ENCODE measurements at places on chromosomes 2 and 18. TPM values are rescaled to one million over a fixed set of nuclear protein-coding genes. Genes with fewer than 3 reads are reported as not detected.

TMEM178A gene
- 0.64 TPM for polyA plus RNA-seq

NMUR1 gene
- 0.67 TPM for polyA plus RNA-seq

OTX1 gene
- polyA plus RNA-seq, result not detected

EGR4 gene
- 0.02 TPM for polyA plus RNA-seq

ST8SIA5 gene
- polyA plus RNA-seq, result 0.12 TPM

SKA1 gene
- polyA plus RNA-seq, result 0.24 TPM

BCL11A gene
- polyA plus RNA-seq, result 0.43 TPM

DNA sequence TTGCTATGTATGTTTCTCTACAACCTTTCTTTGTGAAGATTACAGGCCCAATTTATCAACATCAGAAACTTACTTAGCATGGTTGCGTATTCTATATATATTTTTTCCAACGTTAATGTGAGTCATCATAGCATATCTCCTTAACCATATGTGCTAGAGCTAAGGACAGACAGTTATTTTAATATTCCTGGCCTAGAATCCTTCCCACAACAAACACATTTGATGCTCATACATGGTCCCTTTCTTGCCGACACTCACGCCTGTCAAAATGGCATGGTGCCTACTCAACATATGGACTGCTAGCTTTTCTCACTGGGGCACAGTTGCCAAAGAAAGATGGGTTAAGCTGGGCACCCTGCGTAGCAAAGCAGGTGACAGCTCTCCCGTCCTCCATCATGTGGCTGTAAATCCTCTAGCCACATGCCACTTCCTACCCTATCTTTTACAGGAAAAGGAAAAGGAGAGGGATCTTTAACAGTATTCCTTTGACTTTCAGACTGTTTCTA, 75.2 kb upstream of the GALNT5 start:
- peaks cover 5% of the 10 kb centered on the region for H3K4me1 ChIP-seq
- no peak for DNase-seq
- no peak overlapping the region for H3K4me3 ChIP-seq
- no peaks in the 10 kb centered on the region for H3K36me3 ChIP-seq

DNA sequence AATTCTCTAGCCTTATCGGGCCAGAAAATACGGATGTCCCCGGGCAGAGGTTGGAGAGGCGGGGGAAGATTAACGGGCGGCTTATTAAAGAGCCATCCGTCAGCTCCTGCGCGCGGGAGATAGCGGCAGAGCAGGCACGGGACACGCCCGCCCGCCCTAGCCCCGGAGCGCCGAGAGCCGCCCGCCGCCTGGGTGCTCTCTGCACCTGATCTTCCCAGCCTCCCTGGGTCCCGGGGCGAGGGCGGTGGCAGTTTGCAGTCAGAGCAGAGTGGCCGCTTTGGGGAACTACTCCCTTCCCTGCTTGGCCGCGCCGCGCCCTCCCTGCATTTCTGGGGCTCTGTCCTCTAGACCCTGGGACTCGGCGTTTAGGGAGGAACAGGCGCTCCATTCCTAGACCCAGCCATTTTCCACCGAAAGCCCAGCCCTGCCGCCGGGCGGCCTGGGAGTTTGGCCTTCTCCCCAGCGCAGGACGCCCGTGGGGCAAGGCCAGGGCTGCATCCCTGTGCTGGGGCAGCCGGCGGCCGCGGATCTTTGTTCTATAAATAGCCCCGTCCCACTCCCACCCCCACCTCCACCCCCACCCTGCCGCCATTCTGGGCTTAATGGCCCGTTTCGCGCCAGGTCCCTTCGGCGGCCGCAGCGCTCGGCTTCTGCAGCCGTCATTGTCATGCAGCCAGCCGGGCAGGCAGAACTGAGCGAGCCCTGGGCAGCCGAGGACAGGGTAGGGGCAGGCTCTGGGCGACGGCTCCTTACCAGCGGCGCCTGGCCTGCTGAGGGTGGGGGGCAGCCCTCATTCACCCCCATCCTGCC, 6.6 kb downstream of the GAD1 start:
- peak; percentile 62 for DNase-seq
- H3K27ac ChIP-seq, result no peak overlapping the region
- peaks cover 45% of the 10 kb centered on the region for H3K4me1 ChIP-seq

- no peak overlapping the region for H3K27ac ChIP-seq
- H3K27me3 ChIP-seq, result no peaks in the 10 kb centered on the region
- DNase-seq, result no peak
- no peaks in the 10 kb centered on the region for H3K36me3 ChIP-seq
- no peaks in the 10 kb centered on the region for H3K4me1 ChIP-seq
These were observed 63.5 kb downstream of the ARHGAP15 start for GRCh38 chr2:143192716-143193115.

DNA sequence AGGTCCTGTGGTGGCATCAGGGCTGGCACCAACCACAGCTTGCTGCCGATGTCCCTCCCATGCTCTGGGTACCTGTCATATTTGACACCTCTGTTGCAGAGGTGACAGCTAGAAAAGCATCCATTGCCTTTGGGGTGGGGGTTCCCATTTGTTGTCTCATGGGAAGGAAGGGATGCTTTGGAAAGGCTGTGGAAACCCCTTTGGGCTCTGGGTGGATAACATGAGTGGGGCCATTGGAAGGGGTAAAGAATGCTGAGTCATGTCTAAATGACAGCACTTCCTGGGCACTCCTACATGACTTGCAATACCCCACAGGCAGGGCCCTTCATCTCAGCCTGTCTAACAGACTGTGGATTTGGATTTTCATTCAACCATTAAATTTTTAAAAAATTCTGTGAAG, 27.8 kb downstream of the CTIF start:
- peaks cover 22% of the 10 kb centered on the region for H3K4me1 ChIP-seq
- no peak overlapping the region for H3K27ac ChIP-seq
- no peak for DNase-seq
- no peak overlapping the region for H3K4me3 ChIP-seq

DNA sequence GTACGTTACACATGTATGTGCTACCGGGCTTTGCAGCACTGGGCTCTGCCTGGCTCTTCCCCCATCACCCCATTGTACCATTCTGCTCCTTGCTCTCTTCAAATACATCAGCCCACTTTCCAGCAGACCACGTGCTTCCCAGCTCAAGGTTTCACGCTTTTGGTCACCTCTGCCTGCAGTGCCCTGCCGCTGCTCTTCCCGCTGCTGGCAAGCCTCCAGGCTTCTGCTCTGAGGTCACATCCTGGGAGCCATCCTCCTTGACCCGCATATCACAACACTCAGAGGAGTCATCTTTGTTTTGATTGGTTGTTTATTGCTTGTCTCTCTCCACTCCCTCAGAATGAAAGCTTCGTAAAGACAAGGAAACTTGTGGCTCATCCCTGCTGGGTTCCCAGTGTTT, 34.1 kb downstream of the KIF5C start:
- H3K4me3 ChIP-seq, result no peak overlapping the region
- DNase-seq, result no peak
- no peaks in the 10 kb centered on the region for H3K27me3 ChIP-seq
- no peaks in the 10 kb centered on the region for H3K4me1 ChIP-seq
- no peaks in the 10 kb centered on the region for H3K36me3 ChIP-seq
- no peak overlapping the region for H3K27ac ChIP-seq

DNA sequence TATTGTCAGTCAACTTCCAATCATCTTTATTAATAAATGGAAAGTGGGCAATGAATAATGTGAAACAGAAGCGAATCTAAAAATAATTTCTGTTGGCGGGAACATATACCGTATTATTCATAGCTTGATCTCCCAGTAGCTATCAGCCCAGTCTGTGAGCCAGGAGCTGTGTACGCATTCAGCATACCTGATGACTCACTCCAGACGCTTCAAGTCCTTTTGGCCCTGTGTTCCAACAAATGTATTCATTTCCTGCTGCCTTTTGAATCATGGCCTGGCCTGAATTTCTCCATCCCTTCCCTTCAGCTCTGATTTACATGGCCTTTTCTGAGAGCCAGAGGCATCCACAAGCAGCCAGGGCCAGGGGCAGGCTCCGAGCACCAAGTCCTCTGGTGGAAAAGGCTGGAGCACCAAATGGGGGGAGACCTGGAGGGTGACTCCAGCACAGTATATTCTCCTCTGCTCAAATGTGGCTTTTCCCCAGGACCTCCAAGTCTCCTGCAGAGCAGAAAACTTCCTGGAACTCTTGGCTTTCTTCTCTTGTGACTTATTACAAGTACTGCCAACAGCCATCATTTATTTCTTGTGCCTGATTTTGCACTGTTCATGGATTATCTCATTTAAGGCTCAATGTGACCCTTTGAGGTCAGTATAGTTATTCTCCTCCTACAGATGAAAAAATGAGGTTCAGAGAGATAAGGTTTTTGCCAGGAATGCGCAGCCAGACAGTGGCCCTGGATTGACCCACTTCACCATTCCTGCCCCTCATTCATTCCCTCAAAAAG, 108.7 kb downstream of the EN1 start:
- H3K27ac ChIP-seq, result no peak overlapping the region
- no peaks in the 10 kb centered on the region for H3K27me3 ChIP-seq
- no peak overlapping the region for H3K4me3 ChIP-seq
- H3K36me3 ChIP-seq, result no peaks in the 10 kb centered on the region
- no peak for DNase-seq

- no peak overlapping the region for H3K27ac ChIP-seq
- no peaks in the 10 kb centered on the region for H3K36me3 ChIP-seq
- DNase-seq, result no peak
These were observed 1751.3 kb upstream of the LRRTM1 start for GRCh38 chr2:82055846-82056245.

- H3K4me1 ChIP-seq, result no peaks in the 10 kb centered on the region
- DNase-seq, result no peak
- no peaks in the 10 kb centered on the region for H3K36me3 ChIP-seq
- no peak overlapping the region for H3K4me3 ChIP-seq
- no peak overlapping the region for H3K27ac ChIP-seq
These were observed 1258.0 kb upstream of the ZEB2 start for GRCh38 chr2:145777914-145778313.

GRCh38 chr2:207473049-207473930, 56.5 kb upstream of the CREB1 start:
- no peaks in the 10 kb centered on the region for H3K36me3 ChIP-seq
- no peak overlapping the region for H3K27ac ChIP-seq
- peaks cover 7% of the 10 kb centered on the region for H3K4me1 ChIP-seq
- H3K27me3 ChIP-seq, result no peaks in the 10 kb centered on the region

GRCh38 chr2:223786943-223787342, 50.4 kb downstream of the AP1S3 start:
- no peak for DNase-seq
- no peaks in the 10 kb centered on the region for H3K36me3 ChIP-seq
- no peaks in the 10 kb centered on the region for H3K4me1 ChIP-seq
- no peaks in the 10 kb centered on the region for H3K27me3 ChIP-seq
- no peak overlapping the region for H3K4me3 ChIP-seq

GRCh38 chr2:97908208-97908676, 87.5 kb downstream of the TMEM131 start:
- H3K4me3 ChIP-seq, result no peak overlapping the region
- no peak for DNase-seq
- no peak overlapping the region for H3K27ac ChIP-seq
- peaks cover 3% of the 10 kb centered on the region for H3K36me3 ChIP-seq
- no peaks in the 10 kb centered on the region for H3K27me3 ChIP-seq
- no peaks in the 10 kb centered on the region for H3K4me1 ChIP-seq

DNA sequence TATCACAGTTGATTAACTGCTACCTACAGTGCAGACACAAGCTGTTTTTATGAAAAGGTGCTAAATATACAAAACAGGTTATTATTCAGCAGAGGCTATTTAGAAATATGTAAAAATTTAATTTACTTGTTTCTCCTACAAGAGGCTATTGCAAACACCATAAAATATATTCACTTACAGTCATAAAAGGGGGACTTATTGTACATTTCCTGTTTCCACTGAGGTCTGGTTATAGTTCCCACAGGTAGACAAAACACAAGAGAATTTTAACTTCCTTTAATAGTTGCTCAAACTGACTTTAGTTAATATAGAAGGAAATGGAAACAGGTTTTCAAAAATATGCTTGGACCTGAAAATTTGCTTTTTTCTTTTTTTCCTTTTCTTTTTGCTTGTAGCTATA, 40.0 kb upstream of the FRZB start:
- no peak for DNase-seq
- H3K27ac ChIP-seq, result no peak overlapping the region
- no peak overlapping the region for H3K4me3 ChIP-seq
- H3K27me3 ChIP-seq, result no peaks in the 10 kb centered on the region
- H3K36me3 ChIP-seq, result no peaks in the 10 kb centered on the region

DNA sequence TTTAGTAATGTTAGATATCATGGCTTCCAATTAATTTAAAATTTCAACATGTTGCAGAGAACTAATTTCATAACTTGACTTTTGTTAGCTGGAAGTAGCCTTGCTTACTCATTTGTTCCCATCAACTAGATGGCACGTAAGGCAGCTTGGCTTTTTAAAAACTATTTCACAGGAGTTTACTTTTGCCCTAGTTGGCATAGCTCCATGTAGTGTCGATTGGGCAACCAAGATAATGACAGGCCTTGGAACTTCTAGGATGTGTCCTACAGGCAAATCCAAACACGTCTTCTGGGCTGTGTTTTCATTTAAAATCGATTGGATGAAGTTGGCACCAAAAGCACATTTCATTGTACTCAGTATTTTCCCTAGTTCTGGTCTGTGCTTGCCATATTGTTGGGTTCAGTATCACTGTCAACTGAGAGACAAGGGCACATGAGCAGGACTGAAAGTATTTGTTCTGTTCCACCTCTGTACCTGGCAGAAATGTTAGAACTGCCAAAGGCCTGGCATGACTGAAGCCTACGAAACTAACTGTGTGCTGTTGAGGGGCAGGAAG, 29.4 kb downstream of the HADHB start:
- no peak overlapping the region for H3K4me3 ChIP-seq
- H3K36me3 ChIP-seq, result peaks cover 23% of the 10 kb centered on the region
- peak overlapping the region; percentile 64 for H3K27ac ChIP-seq
- H3K27me3 ChIP-seq, result no peaks in the 10 kb centered on the region
- H3K4me1 ChIP-seq, result peaks cover 29% of the 10 kb centered on the region

GRCh38 chr2:98605076-98605475, 3.2 kb downstream of the COA5 start:
- no peak for DNase-seq
- H3K27me3 ChIP-seq, result no peaks in the 10 kb centered on the region
- H3K36me3 ChIP-seq, result peaks cover 15% of the 10 kb centered on the region

DNA sequence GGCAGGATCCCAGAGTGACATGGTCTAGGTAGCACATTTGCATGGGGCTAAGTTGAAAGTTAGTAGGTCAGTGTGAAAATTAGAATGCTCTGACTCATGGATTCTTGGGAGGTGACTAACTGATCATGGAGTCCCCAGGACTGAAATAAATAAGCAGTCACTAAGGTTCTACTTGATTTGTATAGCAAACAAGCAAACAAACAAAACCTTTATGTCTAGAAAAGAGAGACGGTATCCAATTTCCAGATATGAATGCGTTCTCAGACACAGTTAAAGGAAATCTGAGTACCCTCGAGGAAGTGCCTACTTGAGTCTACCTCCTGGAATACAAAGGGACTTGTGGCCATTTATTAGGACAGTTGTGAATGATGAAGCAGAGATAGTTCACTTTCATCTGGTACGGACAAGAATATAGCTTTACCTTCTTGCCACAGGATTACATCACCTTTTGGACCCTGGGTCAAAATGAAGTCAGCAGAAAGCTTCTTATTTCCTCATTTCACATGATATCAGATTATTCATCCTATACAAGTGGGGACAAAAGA, 54.3 kb upstream of the AGPS start:
- DNase-seq, result no peak
- no peaks in the 10 kb centered on the region for H3K36me3 ChIP-seq
- no peaks in the 10 kb centered on the region for H3K27me3 ChIP-seq
- no peak overlapping the region for H3K27ac ChIP-seq

GRCh38 chr18:60471652-60472051, 99.1 kb upstream of the MC4R start:
- no peaks in the 10 kb centered on the region for H3K36me3 ChIP-seq
- H3K27me3 ChIP-seq, result no peaks in the 10 kb centered on the region
- no peak for DNase-seq
- H3K27ac ChIP-seq, result no peak overlapping the region
